ENCODE measurements at places on chromosomes 3 and 15.

DNA sequence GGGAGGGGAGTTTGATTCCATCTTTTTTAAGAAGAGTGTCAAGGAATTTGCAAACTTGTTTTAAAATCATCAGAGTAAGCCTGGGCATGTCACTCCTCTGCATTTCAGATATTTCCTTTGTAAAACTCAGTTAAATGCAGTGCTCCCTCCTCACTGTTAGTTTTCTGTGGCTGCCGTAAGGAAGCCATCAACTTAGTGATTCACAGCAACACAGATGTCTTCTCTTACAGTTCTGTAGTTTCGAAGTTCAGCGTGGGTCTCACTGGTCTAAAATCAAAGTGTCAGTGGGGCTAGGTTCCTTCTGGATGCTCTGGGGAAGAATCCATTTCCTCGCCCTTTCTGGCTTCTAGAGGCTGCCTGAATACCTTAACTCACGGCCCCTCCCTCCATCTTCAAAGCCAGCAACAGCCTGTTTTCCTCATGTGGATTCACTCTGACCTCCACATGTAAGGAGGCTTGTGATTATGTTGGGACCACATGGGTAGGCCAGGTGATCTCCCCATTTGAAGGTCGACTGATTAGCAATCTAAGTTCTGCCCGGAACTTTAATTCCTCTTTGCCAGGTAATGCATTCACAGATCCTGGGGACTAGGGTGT is 12.4 kb downstream of the ISG20 start:
- no peak for DNase-seq

DNA sequence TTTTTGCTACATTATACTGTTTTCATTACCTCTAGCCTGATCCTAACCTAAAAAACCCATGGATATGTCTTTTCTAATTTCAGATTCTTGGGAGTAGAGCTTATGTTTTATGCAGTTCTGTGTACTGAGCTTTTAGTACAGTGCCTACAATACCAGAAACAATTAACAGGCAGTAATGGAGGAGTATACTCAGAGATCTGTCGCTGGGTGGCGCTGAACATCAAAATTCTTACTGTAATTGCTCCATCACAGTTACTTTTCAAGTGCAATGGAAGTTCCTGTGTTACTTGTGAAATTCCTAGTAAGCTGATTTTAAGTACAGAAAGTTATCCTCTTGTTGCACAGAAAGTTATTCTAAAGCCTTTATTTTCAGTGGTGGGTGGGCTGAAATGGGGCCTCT is 66.9 kb downstream of the RNF13 start:
- no peak for DNase-seq

GRCh38 chr3:192068464-192069254 is 607.7 kb downstream of the PYDC2 start:
- no peak for DNase-seq

GRCh38 chr15:64969401-64969800 is 20.3 kb downstream of the SPG21 start:
- no peak for DNase-seq
